Daoy (cell line): ENCODE measurements at places on chromosomes 16 and 17.

DNA sequence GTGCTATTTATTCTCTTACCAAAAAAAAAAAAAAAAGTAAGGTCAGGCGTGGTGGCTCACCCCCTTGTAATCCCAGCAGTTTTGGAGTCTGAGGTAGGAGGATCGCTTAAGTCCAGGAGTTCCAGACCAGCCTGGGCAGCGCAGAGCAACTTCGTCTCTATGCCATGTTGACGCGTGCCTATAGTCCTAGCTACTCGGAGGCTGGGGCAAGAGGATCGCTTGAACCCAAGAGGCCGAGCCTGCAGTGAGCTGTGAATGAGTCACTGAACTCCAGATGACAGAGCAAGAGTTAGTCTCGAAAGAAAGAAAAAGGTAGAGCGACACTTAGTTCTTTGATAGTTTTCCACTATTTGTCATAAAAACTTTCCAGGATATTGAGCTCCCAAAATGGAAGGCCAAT lies 1.4 kb upstream of the TENT4B start:
- DNase-seq = peak; percentile 5

DNA sequence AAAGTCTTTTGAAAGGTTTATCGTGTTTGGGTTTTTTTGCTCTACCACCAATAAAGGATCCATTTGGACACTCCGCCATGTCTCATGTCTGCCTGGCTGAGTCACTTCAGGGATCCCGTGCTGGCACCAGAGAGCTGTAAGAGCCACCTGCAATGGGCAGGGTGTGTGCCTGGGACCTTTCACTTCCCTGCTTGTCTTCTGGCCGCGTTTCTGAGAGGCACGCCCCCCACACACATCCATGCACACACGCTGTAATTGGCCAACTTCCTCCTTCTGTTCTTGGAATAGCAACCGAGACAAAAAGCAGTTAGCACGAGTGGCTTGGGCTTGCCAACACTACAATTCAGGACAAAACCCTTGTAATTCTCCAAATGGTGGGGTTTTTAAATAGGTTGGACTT lies 9.8 kb upstream of the SOST start:
- DNase-seq = no peak

DNA sequence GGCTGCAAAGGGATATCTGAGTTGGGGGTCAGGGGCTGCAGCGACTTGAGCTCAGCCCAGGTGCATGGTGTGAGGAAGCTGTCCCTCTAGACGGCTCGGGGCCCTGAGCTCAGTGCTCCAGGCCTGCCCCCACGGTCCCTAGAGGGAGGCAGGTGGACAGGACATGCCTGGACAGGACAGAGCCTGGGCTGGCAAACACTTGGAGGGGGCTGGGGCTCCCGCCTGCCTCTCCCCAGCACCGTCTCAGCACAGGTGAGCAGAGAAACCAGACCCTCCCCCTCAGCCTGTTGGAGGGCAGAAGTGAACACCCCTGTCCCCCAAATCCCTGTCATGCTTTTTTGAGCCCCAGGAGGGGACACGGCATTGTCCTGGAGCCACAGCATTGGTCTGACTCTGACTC lies 11.4 kb upstream of the SLC38A10 start:
- no peak for DNase-seq

GRCh38 chr17:82204831-82205719 lies 7.6 kb downstream of the CCDC57 start:
- peak; percentile 90 for DNase-seq

DNA sequence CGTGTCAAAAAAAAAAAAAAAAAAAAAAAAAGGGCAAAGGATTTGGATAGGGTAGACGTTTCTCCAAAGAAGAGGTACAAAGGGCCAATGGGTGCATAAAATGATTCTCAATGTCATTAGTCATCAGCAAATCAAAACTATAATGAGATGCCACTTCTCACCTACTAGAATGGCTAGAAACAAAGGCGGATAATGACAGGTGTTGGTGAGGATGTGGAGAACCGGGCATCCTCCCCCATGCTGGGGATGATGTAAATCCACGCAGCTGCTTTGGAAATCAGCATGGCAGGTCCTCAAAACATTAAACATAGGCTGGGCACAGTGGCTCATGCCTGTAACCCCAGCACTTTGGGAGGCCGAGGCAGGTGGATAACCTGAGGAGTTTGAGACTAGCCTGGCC lies 9.4 kb downstream of the ITGAX start:
- DNase-seq = no peak

GRCh38 chr16:10579575-10579964 lies 828 bp downstream of the EMP2 start:
- no peak for DNase-seq

DNA sequence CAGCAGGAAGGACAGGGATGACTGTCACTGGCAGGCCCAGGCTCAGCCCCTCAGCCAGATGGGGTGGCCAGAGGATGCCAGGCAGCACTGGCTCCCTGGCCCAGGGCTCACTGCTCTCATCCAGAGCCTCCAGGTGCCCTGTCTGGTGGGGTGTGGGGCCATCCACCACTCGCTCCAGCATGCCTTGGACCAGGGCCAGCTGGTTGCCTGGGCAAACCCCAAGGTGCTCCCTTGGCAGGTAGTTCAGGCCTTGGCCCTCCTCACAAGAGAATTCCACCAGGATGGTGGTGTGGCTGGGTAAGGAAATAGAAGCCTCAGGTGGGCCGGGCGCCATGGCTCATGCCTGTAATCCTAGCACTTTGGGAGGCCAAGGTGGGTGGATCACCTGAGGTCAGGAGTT lies 29.4 kb downstream of the LGALS9 start:
- no peak for DNase-seq

- no peak for DNase-seq
These were observed 1.0 kb upstream of the HOXB8 start for GRCh38 chr17:48615963-48616716.

DNA sequence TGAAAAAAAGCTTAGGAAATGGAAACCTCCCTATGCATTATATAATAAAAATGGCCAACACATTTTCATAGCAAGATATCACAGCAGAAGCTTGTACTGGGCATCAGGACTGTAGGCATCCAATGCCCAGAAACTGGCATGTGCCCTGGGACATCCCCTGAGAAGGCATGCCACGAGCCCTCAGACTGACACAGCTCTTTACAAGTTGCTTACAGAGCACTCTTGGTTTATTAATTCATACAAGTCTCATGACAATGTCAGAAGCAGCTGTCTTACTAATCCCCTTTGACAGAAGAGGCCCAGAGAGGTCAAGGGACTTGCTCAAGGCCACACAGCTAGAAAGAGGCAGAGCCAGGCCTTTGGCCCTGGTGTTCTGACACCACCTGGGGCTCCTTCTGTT lies 5.6 kb upstream of the CCL2 start:
- no peak for DNase-seq

GRCh38 chr17:79707931-79708891 lies 22.5 kb upstream of the ENPP7 start:
- peak; percentile 60 for DNase-seq

DNA sequence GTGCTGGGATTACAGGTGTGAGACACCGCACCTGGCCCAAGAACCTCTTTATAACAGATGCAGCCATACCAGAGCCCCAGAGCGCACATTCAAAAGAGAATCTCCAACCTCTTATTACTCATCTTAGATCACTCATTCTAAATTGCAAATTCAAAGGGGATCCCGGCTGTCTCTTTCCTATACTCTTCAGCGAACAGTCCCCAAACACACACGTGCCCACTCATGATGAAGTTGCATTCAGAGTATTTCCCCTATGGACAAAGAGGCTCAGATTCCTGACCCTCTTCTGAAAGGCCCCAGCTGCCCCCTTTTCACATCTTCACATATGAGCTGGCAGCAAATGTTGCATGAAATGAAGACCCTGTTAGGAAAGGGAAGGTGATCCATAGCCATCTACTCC lies 22.5 kb upstream of the ABR start:
- no peak for DNase-seq

GRCh38 chr17:66437476-66438026 lies 135.1 kb downstream of the PRKCA start:
- DNase-seq = no peak

DNA sequence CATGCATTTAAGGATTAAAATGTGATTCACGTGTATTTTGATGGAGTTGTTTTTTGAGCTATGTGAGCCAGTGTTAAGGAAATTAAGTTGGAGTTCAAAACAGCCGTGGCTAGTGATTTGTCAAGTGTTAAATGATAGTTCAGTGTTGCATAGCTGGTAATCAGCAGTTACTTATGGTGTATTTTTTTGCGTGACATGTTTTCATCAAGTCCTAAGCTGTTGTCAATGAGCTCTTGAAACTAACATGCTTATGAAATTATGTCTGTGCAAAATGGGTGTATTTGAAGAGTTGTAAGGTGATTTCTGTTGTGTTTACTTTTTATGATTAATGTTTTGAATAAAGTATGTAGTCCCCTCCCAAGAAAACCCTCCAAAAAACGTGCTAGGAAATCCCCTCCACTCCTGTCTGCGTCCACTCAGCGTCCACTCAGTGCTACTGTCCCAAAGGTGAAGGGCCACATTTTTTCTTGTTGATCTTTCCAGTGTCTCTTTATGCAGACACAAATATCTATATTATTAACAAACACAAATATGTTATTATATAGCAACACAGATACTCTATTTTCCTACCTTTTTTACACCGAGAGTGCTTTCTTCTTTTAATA lies 30.0 kb downstream of the USP10 start:
- no peak for DNase-seq

GRCh38 chr16:53048139-53048915 lies 4.4 kb downstream of the CHD9NB start:
- DNase-seq = no peak

DNA sequence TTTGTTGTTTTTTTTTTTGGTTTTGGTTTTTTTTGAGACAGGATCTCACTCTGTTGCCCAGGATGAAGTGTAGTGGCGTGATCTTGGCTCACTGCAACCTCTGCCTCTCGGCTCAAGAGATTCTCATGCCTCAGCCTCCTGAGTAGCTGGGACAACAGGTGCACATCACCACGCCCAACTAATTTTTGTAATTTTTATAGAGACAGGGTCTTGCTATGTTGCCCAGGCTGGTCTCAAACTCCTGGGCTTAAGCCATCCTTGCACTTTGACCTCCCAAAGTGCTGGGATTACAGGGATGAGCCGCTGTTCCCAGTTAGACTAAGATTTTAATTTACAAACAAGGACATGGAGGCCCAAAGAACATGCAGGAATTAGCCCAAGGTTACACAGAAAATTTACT lies 91.8 kb upstream of the NOL11 start:
- no peak for DNase-seq

GRCh38 chr17:82668631-82669099 lies 20.4 kb upstream of the WDR45B start:
- peak; percentile 77 for DNase-seq

- DNase-seq = no peak
These were observed 465.9 kb upstream of the ERCC4 start for GRCh38 chr16:13453938-13454553.

DNA sequence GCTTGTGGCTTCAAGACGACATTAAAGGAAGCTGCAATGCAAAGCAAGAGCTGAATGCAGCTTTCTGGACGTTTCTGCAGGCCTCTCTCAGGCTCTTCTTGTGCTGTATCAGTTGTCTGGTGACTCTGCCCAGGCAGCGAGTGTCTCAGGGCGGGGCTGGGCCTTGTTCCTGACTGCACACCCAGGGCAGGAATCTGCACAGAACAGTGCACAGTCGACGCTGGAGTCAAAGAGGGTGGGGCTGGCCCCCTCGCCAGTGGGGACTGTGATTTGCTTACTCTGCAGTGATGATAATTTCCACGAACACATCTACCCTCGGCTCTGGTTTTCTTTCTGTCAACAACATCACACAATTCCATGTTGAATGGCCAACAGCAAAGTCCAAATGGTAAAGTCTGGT lies 60.7 kb downstream of the IRF8 start:
- no peak for DNase-seq

- DNase-seq = no peak
These were observed 717.0 kb upstream of the RBFOX1 start for GRCh38 chr16:6615636-6616035.

DNA sequence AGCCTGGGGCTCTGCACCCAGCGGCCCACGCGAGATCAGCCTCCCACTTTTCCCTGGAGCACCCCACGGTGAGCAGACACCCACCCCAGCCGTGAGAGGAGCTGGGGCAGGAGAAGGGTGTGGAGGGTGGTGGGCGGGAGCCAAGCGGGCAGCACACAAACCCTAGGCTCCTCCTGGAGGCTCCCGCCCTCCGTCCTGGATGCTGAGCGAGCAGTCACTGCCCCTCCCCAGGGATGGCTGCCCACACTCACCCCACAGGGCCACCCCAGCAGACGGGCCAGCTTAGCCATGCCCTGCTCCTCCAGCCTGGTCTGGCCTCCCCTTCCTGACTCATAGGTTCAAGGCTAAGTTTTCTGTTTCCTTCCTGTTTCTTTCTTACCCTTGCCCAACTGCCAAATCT lies 15.7 kb upstream of the ABCC3 start:
- peak; percentile 30 for DNase-seq

DNA sequence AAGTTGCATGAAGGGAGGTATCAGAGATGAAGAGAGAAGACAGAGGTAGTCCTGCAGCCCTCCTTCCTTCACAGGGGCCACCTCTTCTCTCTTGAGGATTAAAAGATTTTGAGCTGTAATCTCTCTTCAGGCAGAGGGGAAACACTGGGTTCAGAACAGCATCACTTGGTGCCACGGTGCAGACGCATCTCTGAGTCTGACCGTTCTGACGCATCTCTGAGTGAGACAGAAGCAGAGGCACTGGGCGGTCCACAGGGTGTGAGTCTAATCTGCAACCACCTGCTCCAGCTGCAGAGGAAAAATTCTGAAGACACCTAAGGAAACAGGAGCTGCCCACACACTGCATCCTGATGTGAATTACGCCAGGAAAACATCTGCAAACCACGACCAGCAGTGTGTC lies 5.3 kb upstream of the KRT37 start:
- DNase-seq = no peak

DNA sequence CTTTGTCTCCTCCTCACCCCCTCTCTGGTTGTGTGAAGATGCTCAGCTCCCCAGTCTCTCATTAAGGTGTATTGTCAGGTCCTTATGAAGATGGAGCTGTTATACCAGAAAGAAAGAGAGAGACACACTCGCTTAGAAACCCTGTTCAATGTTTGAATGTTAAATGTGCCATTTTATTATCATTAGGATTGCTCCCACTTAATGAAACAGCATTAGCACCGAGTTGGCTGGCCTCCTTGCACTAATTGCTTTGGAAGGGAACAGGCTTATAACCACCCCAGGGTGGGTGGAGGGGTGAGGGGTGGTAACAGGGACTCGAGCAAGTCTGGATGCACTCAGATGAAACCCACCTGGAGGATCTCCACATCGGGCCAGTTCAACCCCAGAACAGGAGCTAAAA lies 14.4 kb downstream of the PIPOX start:
- DNase-seq = no peak

DNA sequence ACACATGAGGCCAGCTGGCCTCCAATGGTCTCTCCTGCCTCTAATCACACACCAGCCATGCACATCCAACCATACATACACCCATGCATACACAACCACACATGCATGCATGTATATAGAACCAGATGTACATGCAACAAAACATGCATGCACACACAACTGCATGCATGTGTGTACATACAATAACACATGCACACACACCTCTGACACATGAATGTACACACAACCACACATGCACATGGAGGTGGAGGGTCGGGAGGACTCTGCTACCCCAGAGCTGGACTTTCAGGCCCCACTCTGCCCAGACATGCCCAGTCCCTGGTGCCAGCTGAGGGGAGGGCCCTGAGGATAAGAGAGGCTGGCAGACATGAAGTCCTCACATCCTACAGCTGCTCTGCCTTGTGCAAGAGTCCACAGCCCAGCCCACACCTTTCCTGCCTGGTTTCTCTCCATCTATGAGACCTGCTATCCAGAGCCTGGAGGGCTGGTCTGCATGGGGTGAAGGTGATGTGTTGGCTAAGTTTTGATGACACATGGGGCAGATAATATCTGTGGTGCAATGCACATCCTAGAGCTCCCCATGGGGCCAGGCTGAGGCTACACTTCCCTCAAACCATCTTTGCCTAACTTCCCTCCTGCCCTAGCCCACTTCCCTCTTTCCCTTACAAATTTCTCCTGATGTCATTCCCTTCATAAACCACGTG lies 50.9 kb upstream of the SDK2 start:
- no peak for DNase-seq
